ENCODE measurements at places on chromosomes 12 and 14.

- DNase-seq: no peak
Measured at GRCh38 chr12:97800561-97800960, 338.0 kb downstream of the RMST start.

DNA sequence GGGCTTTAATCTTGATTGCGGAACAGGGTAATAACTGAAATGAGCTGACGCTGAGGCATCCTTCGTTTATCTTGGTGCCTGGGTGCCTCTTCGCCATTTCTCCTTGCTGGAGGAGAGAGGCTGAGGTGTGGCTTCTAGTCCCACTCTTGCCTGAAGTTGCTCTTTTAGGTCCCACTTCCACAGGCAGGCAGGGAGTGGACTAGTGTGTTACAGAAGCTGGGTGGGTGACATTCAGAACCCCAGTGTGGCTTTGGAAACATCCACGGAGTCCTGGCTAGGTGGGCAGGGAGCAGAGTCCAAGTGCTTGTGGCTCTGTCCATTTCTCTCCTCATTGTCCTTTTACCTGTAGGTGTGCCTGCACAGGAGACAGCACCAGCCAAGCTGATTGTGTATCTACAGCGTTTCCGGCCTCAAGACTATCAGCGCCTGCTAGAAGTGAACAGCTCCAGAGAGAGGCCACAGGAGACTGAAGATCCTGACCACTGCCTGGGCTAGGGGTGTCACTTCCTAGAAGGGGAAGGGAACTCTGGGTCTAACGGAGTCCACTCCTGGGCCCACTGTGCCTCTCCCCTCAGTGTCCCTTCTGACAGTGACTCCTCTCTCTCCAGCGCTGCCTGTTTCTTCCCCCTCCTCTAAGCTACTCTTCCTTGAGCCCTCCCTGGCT is 2.4 kb downstream of the THTPA start:
- no peak for DNase-seq

DNA sequence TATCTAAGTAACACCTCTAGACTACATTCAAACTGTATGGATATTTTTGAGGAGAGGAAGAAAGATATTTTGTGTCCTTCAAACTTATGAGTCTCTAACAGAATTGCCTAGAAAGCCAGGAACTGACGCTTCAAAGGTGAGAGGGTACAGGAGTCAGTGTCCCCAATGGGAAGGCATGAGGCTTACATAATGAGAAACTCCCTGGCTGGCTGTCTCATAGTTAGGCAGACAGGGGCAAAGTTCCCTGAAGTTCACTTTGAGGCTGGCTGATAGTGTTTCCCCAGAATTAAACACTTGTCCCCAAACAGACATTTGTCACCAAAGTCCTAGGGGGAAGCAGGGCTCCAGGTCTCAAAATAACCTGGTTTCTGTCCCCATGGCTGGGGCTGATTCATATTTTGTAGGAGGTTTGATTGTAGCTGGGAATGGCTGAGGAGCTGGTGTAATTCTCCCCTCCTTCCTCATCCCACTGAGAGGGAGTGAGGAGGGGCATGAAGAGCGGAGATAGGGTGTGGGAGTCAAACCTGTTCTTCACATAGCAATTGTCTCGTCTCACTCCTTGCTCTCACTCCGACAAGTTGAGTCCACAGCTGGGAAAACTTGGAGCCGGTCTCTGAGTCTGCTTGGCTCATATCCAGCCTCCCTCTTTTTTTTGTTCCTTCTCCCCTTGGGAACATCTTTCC is 56.4 kb upstream of the CISTR start:
- no peak for DNase-seq

DNA sequence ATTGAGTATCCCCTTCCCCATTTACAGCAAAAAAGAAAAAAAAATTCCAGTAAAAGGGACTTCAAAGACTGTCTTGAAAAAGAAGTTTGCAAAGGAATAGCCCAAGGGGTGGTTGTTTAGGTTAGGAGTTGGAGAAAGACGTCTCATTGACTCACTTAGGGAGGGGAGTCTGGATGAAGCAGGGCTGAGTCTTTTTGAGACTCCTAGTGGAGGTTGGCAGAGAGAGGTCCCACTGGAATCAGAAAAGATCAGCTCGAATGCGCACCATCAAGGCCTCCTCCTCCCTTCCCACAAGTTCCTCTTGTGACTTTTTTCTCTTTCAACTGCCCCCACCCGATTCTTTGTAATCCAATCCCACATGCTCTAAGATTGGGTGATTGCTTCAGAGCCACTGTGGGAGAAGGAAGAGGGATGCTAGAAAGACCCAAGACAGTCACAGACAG is 1.9 kb downstream of the ARHGEF40 start:
- no peak for DNase-seq

- DNase-seq: peak; percentile 23
Measured at GRCh38 chr14:104723651-104724406, at the start of gene ADSS1. TSS of gene ADSS1 (plus strand) at chr14:104724229. CDS start at chr14:104724271, 42 bp downstream.

DNA sequence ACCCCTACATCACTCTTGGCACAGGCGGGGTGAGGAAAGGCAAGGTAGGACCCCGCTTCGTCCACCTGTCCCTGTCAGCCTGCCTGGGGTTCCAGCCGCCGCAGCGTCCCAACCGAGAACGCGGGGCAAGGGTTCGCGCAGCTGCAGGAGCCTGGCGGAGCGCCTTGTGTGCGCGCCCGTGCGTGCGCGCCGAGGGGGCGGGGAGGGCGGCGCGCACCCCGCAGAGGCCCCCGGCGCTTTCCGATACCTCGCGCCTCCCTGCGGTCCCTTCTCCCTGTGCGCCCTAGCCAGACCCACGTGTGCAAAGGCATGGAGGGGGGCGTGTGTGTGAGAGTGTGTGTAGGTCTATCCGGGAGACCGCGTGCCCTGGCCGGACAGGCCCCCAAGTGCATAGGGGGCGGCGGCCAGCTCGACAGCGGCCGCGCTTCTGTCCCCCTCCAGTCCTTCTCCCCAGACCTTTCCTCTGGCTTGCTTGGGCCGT is 122.4 kb downstream of the TSPAN9 start:
- no peak for DNase-seq

GRCh38 chr14:94689218-94689984 is 77.2 kb downstream of the SERPINA3 start:
- no peak for DNase-seq

DNA sequence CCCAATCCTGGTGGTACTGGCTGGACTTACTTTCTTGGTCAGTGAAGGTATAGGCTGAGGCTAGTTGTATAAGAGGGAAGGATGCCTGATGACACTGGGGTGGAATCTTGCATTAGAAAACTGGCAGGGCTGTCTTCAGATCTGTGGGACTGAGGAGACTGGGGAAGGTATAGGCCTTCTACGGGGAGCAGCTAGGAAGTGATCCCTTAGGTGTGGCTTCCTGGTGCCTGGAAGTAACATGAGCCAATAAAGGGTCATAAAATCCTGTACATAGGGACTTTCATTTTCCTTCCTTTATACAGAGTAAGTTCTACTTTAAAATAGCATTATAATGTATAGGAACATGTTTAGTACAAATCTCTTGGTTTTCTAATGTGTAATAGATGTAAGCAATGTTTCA is 716.8 kb downstream of the LRFN5 start:
- DNase-seq: no peak

GRCh38 chr12:20798554-20798953 is 12.0 kb upstream of the SLCO1B3 start:
- DNase-seq: no peak

- no peak for DNase-seq
Measured at GRCh38 chr12:53977596-53978445, 3.1 kb upstream of the HOTAIR start.

DNA sequence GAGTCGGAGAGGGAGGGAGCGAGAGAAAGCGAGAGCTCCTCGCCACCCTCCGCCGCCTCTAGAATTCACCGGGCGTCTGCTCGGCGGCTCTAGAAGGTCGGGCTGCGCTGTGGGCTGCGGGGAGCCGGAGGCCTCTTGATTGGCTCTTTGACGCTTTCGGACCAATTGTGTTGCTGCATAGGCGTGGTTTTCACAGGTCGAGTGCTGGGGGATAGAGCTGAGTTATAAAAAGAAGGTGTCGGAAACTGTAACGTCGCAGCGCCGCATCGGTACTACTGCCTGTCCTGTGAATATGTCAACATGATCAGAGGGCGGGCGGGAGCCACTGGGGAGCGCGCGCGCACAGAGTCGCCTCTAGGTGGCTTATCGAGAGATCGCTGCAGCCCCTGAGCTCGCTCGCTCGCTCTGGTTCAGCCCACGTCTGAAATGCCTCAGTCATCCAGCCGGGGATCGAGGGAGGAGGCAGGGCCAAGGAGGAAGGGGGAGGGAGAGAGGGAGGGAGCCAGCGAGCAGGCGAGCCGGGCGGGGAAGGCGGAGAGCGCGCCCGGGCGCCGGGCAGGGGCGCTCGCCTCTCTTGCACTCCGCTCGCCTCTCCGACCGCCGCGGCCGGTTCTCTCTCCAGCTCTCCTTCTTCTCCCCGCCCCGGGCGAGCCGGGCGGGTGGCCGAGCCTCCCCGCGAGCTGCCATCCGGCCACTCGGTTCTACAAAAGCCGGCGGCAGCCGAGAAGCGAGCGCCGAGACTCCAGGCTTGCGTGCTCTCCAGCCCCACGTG is at the start of gene TBX3:
TBX3 (minus strand) TSS at position 78 of the 772 bp plus-strand sequence. CDS start 975 bp downstream, outside the sequence.
- no peak for DNase-seq

DNA sequence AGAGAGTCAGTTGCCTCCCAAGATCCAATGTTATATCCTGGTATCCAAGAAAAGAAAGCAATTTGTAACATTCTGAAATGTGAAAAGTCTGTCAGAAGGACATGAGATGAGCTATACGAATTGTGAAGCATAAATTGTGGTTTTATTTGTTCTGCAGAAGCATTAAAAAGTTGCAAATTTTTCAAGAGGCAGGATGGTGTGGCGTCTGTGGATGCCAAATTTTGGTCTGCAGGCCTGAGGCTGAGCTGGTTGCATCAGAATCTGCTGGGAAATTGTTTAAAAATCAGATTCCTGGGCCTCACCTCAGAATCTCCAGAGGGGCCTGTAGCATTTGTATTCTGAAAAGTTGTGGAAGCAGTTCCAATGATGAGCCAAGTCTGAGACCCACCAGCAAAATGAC is 284.7 kb downstream of the NUAK1 start:
- DNase-seq: no peak

- DNase-seq: no peak
Measured at GRCh38 chr12:130958557-130959140, 4.9 kb downstream of the ADGRD1 start.

GRCh38 chr12:2018391-2018790 is 14.1 kb upstream of the DCP1B start:
- DNase-seq: no peak

DNA sequence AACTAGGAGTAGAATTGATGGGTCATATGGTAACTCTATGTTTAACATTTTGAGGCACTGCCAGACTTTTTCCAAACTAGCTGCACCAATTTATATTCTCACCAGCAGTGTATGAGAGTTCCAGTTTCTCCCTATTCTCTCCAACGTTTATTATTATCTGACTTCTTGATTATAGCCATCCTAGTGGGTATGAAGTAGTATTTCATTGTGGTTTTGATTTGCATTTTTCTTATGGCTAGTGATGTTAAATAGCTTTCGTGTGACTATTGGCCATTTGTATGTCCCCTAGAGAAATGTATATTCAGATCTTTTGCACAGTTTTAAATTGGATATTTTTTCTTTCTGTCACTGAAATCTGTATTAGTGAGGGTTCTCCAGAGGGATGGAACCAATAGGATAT is 37.8 kb downstream of the HELB start:
- no peak for DNase-seq

DNA sequence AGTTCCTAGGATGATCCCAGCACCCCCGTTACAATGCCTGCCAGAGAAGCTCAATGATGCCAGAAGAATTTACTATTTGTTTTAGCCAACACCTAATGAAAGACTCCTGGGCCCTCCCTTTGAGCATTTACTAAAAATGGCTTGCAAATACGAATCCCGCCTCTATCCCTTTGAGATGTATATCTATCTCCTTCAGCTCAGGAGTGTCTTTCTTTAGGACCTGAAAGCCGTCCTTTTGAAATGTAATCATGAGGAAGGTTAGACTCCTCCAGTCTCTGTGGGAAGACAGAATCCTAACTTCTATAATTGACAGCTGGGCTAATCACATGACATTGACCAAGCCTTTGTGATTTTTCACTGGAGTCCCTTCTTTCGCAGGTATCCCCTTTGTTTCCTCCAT is 19.2 kb upstream of the DYNC1H1 start:
- no peak for DNase-seq

DNA sequence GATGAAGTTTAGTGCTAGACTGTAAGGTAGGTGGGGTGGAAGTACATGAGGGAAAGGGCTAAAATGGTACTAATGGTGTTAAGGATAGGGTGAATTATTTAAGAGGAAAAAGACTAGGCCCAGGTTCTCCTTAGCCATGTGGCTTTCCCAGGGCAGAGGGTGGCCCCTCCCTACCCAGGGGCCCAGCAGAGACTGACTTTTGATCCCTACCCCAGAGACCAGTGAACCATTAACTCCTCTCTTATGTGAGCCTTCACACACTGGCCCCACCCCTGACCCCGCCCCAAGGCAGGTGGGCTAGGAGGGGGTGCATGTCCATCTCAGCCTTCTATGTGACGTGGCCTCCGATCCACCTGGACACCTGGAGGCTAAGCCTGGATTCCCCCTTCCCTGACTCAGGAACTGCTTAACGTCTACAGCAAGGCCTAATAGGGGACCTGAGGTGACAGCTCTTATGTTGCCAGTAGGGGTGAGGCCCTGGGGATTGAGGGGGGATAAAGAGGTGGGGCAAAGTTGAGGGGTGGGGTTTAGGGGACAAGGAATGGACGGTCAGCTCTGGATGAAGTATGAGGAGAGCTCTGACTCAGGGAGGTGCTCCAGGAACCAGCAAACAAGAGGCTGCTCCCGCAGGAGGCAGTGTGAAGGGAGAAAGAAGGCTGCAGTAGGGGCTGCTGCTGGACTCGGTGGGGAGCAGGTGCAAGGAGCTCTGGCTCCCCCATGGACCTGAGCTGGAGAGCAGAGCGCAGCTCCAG is 757 bp downstream of the SLC39A5 start:
- no peak for DNase-seq

Measured in stimulated activated CD4-positive, alpha-beta T cell treated with anti-CD3 and anti-CD28 coated beads, Interleukin-1b, Interleukin-23, amount 100 ng/mL, for 1 hour (primary cell).